ENCODE measurements at places on chromosomes 16 and 17.

DNA sequence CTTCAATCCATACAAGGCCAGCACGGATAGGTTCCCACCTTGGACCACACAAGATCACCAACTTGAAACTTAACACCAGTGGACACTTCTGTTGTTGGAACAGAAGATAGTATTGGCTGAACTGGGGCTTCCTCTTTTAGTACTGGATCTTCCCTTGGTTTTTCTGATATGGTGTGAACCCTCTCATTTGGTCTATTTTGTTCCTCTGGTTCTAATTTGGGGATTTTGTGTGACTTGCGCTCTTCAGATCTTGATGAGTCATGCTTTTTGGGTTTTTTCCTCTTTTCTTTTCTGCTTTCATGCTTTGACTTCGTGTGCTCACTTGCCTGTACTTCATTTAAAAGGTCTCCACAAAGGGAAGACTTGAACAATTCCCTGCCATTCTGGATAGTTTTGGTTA is 39.0 kb downstream of the SOST start:
- DNase-seq: no peak

DNA sequence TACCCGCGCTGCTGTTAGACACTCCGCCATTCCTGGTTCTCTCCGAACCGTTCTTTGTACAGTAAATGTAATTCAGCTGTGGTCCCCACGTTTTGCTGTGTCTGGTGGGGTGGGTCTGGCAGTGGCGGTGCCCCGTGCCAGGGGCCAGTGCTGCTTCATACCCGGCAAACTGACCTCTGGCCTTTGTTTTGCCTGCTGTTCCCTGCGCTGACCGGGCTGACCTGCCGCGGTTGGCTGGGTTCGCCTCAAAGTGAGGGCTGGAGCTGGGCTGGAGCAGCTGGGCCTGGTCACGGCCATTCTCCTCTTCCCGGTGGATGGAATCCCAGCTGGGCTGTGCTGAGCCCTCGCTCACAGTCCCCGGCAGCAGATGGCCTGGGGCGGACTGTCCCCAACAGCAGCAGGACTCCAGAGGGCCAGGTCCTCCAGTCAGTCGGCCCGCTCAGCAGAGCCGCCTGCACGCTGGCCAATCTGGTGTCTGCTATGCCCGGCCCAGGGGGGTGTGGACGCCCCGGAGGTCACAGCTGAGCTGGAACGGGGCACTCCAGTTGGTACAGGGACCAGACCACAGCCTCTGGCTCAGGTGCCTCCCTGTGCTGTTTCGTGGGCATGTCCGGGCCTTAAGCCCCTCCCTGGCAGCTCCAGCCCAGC is 1.5 kb upstream of the WFIKKN1 start:
- DNase-seq: no peak

DNA sequence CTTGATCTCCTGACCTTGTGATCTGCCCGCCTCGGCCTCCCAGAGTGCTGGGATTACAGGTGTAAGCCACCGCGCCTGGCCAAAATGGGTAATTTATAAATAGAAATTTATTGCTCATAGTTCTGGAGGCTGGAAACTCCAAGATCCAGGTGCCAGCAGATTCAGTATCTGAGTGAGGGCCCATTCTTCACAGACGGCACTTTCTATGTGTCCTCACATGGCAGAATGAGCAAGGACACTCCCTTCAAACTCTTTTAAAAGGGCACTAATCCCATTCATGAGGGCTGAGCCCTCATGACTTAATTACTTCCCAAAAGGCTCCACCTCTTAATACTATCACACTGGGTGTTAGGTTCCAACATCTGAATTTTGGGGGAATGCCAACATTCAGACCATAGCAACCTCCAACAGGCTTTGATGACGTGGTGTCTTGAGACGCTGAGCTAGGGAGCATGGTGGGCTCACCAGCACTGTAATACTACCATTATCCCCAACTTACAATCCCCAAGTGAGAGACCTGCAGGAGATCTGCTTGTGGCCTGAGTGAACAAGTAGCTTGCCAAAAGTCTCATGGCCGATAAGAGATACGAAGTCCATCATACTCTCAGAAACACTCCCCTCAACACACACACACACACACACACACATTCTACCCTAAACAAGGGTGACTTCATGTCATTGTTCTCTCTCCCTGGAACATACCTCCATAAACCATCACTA is 8.5 kb downstream of the CMTM4 start:
- no peak for DNase-seq

GRCh38 chr17:34146440-34147043 is 108.5 kb upstream of the CCL2 start:
- DNase-seq: peak; percentile 3

- no peak for DNase-seq
Observed at GRCh38 chr17:67111327-67111726, 67.0 kb downstream of the CACNG1 start.

DNA sequence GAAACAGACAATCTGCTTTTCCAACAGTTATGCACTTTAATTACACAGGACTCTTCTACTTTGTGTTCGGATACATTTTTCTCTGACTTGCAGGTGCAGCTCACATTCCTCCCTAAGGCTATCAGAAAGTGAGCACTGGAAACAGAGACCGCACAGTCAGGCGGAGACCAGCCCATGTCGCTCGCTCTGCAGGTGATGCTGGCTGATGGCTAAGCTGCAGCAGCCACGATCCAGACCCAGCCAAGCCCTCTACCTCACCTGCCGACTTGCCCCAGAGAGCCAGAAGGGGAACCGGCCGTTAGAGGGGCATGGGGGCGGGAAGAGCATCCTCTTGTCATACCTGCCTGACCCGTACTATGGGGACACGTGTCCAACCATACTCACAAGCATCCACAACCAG is 33.8 kb downstream of the MAP1LC3B start:
- no peak for DNase-seq

DNA sequence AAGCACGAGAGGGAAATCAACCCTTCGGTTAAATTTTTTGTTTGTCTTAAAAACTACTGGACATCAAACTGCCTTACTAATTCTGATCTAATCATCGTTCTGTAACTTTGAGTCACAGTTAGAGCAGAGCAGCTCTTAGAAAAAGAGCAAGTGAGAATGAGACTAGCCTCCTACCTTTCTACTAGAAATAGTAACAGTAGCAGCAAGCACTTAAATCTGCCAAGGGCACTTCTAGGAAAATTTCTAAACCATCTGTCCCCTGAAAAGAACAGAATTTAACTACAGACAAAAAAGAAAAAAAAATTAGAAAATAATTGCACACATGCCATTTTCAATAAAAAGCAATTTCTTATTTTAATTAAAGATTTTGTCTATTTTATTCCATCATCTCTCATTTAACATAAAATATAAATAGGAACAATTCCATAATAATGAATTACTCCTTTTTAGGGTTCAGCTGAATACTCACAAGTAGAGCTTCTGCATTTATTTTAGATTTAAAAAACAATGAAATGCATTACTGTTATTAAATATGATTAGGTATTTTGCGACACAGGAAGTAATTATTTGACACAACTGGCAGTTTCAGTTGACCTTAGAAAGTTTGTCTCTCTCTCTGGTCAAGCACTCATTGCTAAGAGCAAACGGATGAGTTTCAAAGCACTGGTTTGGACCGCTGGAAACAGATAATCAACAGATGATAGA is 250.8 kb upstream of the SOX9 start:
- DNase-seq: peak; percentile 9

DNA sequence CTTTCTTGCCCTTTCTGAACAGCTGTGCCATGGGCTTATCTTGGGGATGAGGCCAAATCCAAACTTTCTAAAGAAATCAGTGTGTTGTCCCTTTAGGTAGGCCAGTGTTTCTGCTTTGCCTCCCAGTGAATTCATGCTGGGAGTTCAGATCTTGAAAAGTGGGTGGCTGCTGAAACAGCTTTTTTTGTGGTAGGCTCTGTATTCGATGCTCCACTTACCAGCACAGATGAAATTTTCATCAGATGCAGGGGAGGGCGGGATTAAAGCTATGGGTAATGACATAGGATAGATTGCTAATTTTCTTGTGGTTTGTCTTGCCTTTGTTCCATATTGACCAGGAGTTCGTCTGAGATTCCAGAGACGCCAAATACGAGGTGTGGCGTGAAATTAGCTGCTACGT is 2.8 kb downstream of the SOCS7 start:
- no peak for DNase-seq

DNA sequence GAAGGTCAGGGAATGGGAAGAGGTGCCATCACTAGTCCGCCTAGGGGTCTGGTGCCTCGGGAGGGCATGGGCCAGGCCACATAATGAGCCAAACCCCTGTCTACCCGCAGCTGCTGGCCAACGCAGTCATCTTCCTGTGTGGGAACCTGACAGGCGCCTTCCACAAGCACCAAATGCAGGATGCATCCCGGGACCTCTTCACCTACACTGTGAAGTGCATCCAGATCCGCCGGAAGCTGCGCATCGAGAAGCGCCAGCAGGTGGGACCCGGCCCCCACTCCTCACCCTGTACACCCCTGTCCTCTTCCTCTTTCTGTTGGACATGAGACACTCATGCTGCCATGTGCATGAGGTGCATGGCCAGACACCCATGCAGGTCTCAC is 26.2 kb downstream of the ADCY7 start:
- no peak for DNase-seq

DNA sequence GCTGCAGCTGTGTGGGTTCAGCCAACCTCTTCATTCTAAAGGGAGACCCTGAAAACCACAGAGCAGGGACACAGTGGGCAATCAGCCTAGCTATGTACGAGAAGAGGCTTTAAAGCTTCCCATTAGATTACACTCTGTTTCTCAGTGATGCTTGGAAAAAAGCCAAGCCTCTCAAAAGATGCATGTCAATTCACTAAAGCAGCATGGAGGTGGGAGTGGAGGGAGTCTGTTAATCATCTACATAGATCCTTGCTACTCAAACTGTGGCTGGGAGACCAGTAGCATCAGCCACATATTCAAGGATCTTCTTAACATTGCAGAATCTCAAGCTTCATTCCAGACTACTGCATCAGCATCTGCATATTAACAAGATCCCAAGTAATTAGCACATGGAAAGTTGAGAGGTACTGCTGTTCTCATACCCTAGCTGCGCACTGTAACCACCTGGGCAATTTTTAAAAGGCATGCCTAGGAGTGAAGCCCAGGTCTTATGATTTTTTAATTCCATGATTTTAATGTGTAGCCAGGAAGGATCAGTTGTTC is 305.9 kb downstream of the PMP22 start:
- no peak for DNase-seq

DNA sequence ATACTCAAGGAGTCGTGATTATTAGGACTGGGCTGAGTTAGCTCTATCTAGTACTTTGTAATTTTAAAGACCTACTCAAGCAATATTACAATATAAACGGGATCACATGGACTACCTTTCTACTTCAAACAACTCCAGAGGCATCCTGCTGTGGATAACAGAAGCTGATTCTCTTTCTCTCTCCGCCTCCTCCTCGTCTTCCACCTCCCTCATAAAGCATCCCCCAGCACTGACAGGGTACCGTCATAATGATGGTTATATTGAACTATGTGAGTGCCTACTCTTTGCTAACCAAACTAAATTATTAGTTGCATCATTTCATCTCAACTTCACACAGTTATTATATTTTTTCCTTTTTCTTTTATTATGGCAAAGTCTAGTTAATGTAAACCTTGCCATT is 165.4 kb upstream of the FOXF1 start:
- no peak for DNase-seq

DNA sequence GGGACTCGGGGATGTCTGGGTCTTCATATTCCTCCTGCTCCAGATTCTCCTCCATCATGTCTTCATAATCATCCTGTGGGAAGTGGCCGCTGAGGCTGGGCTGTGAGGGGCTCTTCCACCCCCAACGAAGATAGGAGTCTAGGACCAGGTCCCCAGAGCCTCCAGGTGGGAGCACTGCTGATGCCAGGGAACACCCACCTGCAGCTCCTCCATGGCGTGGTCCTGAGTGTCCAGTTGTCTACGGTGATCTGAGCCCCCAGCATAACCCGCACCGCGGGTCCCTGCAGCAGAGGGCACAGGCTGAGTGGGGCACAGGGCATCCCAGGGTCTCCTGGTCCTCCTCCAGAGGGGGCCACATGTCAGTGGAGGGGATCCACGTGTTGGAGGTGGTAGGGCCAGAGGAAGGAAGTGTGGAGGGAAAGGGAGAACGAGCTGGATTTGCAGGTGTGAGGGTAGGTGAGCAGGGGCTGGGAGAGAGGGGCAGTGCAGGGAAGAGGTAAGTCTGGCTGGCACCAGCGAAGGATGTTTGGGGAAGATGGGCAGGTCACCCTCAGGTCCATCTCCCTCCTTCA is 5.2 kb downstream of the SLC4A1 start:
- no peak for DNase-seq

DNA sequence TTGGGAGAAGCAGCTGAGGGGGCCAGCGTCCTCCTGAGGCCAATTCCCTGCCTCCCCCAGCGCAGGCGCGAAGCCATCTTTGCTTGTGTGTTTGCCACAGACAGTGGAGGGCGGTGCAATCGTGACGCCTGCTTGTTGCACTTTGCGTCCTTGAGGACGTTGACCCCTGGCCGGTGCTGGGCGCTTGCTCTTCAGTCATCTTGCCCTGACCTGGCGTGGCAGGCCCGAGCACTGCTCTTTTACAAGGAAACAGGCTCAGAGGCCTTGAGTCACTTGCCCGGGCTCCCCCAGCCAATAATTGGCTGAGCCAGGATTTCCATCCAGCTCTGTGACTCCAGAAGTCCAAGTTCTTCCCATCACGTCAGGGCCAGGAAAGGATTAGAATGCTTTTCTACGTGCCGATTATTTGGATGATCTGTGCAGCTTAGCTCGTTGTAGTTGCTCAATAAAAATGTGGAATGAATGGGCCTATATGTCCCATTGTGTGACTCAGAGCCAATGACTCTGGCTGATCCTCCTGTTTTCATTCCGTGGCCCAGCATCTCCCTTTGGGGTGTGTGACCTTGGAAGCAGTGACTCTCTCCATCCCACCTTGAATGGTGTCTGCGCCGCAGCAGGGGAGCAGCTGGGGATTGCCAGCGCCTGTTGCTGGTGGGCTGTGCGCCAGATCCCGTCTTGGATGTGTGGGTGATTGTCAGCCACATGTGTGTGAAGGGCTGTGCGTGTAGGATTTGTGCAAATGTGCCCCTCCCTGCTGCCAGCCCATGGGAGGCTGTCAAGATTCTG is 214.1 kb downstream of the SEC14L1 start:
- DNase-seq: peak; percentile 99

- no peak for DNase-seq
Observed at GRCh38 chr16:49698931-49699840, 156.7 kb downstream of the ZNF423 start.

- peak; percentile 72 for DNase-seq
Observed at GRCh38 chr17:2050300-2051060, 4.4 kb upstream of the HIC1 start.

DNA sequence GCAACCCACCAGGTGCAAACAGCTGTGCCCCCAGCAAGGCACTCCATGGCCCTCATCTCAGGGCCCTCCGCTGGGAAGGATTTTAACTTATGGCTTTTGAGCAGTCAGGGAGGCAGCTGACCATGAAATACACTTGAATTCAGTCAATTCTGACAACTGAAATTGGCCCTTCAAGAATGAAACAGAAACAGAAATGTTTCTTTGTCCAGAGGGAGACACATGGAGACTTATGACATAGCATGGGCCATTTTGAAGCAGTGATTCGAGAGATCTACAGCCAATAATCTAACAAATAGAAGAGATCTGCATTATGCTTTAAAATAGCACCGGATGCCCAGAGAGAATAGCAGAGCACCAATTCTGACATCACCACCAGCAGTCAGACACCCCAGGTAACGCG is 7.5 kb downstream of the CACNG1 start:
- DNase-seq: no peak

Measured in ELR (cell line).